ENCODE measurements at places on chromosomes 1 and 21.

DNA sequence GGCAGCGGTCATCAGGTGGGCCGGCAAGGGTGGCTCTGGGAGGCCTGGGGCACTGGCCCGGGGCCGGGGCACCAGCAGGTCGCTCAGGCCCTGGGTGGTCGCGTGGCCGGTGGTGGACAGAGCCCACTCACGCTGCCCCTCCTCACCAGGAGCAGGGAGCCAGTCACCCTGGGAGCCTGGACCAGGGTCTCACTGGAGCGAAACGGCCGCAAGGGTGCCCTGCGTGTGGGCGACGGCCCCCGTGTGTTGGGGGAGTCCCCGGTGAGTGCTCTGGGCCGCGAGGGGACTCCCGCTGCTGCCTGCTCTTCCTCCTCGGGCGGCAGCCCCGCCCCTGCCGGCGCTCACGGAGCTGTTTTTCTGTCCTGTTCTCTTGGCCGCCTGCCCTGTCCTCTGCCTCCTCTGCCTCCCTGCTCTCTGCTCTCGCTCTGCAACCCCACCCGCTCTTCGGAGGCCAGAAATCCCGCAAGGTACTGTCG lies 23.5 kb downstream of the RNF223 start:
- no peak for DNase-seq

DNA sequence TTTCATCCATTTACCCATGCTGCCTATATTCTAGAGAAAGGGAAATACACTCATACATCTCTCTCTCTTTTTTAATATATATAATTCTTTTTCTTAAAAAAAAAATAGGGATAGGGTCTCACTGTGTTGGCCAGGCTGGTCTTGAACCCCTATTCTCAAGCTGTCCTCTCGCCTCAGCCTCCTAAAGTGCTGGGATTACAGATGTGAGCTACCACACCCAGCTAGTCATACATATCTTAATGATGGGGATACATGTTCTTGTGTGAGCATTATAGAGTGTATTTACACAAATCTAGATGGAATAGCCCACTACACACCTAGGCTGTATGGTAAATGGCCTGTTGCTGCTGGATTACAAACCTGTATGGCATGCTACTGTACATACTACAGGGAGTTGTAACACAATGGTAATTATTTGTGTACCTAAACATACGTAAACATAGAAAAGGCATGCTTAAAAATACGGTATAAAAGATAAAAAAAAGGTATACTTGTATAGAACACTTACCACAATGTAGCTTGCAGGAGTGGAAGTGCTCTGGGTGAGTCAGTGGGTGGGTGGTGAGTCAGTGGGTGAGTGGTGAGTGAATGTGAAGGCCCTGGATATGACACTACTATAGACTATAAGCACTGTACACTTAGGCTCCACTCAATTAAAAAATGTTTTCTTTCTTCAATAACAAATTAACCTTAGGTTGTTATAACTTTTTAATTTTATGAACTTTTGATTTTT lies 72.9 kb downstream of the IVNS1ABP start:
- DNase-seq, result no peak

- DNase-seq, result no peak
Observed at GRCh38 chr1:185704181-185704580, 30.0 kb upstream of the HMCN1 start.

DNA sequence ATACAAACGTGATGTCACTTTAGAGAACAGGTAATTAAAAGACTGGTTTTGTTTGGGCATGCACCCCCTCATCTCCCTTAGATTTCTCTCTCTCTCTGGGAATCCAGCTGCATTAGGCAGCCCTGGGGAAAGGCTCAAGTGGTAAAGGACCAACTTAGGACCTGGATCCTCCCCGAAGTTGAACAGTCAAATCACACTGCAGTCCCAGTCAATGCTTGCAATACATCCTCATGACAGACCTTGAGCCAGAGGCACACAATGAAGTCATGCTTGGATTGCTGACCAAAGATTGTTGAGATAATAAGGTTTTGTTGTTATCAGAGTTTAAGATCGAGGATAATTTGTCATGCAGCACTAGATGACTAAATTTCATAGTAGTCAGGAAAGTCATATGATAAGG lies 1285.8 kb upstream of the NCAM2 start:
- DNase-seq, result no peak

- no peak for DNase-seq
Observed at GRCh38 chr1:53084589-53084971, 22.6 kb downstream of the PODN start.

- DNase-seq, result no peak
Observed at GRCh38 chr1:147852706-147853225, 49.8 kb upstream of the GJA8 start.

GRCh38 chr1:110502402-110503151 lies 16.4 kb downstream of the KCNA10 start:
- DNase-seq, result no peak

DNA sequence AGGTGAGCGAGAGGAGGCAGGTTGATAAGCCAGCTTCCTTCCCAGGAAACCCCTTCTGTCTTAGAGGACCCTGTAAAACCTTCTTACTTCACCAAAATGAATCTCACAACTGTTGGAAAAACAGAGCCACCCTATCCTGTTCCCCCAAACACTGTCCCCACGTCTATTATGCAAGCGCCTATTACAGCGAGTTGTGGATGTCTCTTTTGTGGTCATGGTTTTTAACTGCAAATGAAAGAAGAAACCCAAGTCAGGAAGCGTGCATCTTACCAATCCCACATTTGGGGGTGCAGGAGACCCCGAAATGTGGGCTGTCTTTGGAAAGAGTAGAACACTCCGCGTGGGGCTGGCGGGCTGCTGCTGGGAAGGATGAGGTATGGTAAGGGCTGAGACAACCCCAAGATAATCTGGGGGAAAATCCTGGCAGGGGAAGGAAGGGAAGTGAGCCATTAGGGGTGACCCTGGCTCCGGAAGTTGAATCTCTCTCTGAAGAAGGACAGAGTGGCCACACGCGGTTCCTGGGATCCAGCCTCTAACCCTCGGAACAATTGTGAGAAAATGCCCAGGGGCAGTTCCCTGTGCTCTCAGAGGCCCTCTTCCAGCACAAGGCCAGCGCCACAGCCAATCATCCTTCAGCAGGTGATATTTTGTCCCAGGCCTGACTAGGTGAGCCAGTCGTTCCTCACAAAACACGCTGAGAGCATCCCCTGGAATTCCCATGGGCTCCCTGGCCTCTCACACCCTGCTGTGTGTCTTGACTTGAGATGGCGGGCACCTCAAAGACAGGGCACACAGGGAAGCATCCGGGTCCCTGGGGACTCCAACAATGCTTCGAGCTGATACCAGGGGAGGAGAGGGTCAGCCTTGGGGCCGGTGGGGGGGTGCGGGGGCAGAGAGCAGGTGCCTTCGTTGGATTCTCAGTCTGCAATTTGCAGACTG lies 168.5 kb upstream of the IRF2BP2 start:
- no peak for DNase-seq

DNA sequence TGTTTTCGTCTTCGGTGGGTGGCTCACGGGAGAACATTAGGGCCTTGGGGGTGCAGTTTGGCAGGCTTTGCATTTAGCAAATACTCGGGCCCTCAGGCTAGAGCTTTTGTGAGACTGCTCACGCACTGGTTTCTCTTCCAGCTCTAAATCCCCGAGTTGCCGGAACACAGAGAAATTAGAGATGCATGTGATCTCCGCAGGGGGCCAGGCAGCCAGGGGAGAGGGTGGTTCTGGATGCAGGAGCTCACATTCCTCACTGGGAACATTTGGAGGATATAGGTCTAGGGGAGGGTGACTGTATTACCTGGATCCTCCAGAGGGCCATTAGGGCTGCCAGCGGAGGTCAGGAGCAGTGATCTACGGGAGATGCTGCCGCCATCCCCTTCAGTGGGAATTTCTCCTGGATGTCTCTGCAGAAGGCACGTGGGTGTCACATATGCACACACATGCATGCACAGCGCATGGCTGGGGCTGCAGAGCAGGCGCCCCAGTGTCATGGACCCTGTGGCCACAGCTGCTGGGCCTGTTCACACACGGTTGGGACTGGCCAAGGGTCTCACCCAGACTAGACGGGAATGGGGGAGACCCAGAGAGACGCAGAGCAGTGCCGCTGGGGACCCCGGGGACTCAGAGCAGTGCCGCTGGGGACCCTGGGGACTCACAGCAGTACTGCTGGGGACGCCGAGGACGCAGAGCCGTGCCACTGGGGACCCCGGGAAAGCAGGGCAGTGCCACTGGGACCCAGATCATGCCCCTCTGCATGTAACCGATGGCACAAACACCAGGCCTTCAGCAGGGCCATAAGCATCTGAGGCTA lies 258.7 kb downstream of the CAMTA1 start:
- DNase-seq, result no peak

- no peak for DNase-seq
Observed at GRCh38 chr21:14753466-14754258, 207.5 kb upstream of the SAMSN1 start.

DNA sequence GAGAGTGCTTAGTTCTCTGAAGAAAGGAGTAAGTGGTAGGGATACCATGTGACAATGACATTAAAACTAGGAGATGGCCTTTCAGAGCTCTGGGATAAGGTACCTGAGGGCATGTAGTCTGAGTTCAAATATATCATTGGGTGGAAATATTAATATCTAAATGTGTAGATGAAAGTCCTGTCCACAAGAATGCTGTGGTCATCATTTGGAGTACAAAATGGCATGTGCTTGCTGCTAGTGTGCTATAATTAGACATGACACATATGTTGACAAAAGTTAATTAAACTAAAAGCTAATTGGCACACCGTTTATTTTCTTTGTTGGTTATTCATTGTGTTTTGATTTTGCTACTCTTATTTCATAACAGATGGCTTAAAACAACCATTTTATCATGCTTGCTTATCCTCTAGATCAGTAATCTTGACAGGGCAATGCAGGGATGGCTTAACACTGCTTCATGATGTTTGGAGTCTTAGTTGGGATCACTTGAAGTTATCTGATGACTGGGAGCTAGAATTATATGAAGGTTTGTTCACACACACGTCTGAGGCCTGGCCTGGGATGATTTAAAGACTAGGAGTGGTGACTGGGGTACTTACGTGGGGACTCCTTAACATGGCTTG lies 31.0 kb downstream of the CC2D1B start:
- DNase-seq, result no peak

- no peak for DNase-seq
Observed at GRCh38 chr1:96515430-96515829, 206.2 kb upstream of the PTBP2 start.

- no peak for DNase-seq
Observed at GRCh38 chr1:55358581-55358980, 143.4 kb upstream of the USP24 start.

DNA sequence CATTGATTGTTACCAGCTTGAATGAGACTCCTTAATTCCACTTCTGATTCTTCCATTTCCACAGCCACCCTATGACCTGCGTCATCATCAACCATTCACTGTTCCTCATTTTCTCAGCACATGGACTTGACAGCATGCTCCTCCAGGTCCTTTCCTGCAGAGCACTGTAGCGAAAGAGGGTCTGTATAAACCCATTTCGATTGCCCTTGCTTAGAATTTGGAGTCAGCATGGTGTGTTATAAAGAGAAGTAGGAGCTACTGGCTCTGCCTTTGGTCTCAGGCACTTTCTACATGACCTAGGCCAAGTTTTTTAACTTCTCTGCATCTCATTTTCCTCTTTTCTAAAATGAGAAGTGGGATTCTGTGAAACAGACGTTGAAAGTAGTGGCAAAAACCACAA lies 133.8 kb downstream of the AK5 start:
- no peak for DNase-seq

DNA sequence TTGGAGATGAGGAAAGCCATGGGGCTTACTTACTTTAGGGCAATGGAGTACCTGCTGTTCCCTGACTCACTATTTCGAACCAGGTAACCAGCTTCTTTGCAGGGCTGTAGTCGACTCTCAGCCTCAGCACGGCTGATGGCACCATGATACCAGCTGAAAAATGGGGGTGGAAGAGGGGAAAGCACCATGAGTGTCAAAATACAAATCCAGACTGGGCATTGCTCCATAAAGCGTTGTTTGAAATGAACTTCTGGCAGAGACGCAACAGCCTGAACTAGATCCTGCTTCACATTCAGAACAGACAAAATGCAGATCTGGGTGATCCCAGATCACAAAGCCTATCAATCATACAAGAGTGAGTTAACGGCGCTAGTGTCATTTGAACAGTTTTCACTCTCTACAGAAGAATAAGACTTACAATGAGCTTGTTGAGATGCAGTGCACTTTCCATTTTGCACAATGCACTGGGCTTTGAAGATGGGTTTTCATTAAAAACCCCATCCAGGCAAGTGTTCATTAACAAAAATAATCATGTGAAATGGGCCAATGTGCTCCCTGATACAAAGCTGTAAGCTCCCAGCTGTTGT lies 16.0 kb upstream of the TDRD10 start:
- DNase-seq, result no peak

GRCh38 chr1:240613356-240614142 lies 1.6 kb upstream of the GREM2 start:
- no peak for DNase-seq

DNA sequence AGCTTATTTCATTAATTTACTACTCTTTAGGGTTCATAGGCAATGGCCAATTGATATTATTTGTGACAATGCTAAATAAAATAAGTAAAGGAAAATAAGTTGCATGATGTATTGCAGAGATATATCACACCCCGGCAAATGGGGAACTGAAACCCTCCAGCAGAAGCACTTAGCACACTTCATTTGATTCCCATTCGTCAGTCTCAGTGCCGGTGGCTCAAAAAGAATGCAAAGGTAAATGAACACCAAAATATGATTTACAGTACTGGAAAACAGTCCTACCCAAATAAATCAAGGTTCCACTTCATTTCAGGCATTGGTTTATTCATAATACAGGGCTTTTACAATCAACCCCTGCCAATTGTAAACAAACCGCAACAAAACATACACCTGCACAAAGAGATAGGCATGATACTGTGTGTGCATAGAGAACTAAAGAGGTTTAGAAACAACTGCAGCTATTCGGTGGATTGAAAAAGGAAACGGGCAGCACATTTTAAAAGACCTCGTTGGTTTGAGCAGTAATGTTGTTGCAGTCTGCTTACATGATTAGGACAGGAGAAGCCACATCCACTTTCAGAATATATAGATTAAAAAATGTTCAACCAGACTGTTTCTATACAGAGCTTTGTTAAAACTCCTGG lies 1019.2 kb downstream of the TTLL7 start:
- no peak for DNase-seq

- no peak for DNase-seq
Observed at GRCh38 chr1:36008546-36009197, 75.2 kb upstream of the TEKT2 start.

GRCh38 chr1:53652441-53653199 lies 86.3 kb downstream of the GLIS1 start:
- DNase-seq, result no peak

GRCh38 chr21:42207426-42207825 lies 11.5 kb upstream of the ABCG1 start:
- no peak for DNase-seq

Data from hippocampal formation (tissue), 2 donors.